ENCODE measurements at places on chromosomes 11 and 22.

- no peak for DNase-seq
Observed at GRCh38 chr11:94089341-94089740, 39.3 kb upstream of the PANX1 start.

- DNase-seq, result peak; percentile 63
Observed at GRCh38 chr11:86183694-86184093, 60.9 kb upstream of the EED start.

GRCh38 chr22:47063071-47063509, 300.6 kb downstream of the TBC1D22A start:
- DNase-seq, result no peak

- no peak for DNase-seq
Observed at GRCh38 chr11:132242632-132243031, 872.2 kb downstream of the NTM start.

DNA sequence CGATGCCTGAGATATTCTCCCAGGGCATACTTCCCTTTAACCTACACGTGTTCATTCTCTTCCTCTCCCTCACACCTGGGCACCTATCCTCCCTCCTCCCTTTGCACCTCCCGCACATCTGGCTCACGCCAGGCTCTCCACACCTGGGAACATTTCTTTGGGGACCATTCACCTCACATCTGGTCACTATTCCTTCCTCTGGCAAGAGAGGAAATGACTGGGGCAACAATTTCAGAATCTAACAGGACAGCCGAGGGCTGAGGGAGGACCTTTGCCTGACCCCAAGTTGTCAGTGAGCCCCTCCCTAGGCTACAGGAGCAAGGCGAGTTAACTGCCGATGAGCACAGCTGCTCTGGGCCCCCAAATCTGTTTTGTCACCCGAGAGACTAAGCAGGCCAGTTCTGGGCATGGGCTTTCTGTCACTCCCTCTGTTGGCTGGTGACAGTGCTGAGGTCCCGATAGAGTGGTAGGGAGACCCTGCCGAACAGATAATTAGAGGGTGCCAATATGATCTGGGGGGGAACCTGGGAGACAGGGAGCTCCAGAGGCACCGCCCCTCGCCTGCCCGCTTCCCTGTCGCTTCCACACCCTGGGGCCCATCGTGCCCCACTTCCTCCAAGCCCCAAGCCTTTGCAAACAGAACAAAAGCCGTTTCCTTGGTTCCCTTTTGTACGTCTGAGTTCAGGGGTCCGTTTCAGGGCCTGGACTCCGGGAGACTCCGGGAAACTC, 45.6 kb downstream of the EIF3F start:
- no peak for DNase-seq

DNA sequence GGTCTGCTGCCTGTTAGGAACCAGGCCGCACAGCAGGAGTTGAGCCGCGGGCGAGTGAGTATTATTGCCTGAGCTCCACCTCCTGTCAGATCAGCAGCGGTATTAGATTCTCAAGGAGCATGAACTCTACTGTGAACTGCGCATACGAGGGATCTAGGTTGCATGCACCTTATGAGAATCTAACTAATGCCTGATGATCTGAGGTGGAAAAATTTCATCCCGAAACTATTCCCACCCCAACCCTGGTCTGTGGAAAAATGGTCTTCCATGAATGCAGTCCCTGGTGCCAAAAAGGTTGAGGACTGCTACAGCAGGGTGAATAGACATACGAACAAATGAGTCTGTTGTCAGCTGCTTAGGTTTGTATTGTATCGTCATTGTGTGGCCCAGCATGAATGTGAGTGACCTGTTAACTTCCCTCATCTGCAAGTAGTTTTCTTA, 29.8 kb downstream of the RNF141 start:
- no peak for DNase-seq

- peak; percentile 40 for DNase-seq
Observed at GRCh38 chr11:67022341-67022933, 497 bp upstream of the SYT12 start.

GRCh38 chr11:65571940-65572339, 398 bp upstream of the FAM89B start:
- no peak for DNase-seq

DNA sequence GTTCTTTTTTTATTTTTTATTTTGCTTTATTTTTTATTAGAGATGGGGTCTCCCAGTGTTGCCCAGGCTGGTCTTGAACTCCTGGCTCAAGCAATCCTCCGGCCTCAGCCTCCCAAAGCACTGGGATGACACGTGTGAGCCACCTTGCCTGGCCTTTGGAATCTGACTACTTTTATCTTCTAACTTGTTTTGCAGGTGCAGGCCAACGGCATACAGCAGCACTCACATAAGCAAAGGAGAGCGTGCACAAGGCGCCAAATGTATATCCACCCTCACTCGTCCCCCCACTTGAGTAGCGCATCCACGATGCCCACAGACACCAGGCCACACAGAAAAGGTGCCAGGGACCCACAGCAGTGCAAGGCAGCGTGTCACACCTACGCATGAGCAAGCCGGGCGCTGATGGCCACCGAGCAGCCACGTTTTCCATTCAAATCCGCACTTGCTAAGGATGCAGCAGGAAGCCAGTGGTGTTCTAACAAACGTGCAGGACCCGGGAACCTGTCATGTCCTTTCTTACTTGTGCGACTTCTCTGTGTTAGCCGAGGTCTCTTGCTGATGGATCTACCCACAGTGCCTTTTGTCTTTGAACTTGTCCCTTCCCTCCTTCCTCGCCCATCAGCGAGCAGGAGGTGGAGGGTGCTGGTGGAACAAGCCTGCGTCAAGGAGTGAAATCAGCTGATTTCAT, 5.9 kb downstream of the ASCL2 start:
- no peak for DNase-seq

DNA sequence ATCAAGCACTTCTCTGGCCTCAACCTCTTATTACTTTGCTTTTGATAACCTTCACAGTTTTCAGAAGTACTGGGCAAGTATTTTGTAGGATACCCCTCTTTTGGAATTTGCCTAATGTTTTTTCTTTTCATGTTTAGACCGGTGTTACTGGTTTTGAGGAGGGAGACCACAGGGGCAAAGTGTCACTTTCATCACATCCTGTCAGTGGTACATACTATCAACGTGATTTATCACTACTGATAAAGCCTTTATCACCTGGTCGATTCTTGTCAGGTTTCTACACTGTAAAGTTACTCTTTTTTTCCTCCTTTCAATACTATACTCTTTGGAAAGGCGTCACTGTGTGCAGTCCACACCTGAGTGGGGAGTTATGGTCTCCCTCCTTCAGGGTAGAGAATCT, 26.7 kb downstream of the QSER1 start:
- no peak for DNase-seq

DNA sequence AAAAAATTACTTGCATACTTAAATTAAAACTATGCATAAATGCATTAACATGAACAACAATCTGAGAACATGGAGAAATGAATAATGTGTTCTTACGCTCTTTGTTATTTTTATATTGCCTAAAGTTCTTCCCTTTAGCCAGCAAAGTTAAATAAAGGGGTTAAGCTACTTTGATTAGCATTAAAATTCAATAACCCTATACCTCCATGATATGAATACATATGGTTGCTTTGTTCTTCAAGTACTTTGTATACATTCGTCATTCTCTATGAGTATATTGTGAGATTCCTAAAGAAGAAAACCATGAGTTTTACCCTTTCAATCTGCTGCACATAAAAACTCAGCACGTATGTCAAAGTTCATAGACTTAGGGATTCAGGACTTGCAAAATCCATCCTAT, 578.3 kb downstream of the DLG2 start:
- DNase-seq, result no peak

DNA sequence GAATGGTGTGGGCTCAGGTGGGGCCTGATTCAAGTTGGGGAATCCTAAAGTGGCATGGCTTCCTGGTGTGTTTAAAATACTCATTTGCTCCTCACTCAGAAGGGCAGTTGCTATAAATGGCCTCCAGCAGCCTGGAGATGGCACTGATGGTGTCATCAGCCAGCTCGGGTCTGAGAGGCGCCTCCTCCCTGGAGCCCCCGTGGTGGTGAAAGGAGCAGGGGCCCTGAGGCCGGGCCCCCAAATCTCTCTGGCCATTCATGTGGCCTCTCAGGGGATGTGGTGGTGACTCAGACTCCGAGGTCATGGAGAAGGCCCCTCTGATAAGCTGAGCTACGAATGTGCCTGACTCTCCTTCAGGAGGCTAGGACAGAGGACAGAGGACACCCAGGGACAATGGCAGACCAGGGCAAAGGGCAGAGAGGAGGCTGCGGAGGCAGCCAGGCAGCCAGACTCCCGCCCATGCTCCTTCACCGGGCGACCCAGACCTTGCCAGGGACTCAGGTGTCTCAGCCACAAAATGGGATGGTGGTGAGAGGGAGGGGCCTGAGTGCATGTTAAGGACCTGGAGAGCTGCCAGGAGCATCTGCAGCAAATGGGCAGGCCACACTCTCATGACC, 129.2 kb downstream of the CTTN start:
- no peak for DNase-seq

DNA sequence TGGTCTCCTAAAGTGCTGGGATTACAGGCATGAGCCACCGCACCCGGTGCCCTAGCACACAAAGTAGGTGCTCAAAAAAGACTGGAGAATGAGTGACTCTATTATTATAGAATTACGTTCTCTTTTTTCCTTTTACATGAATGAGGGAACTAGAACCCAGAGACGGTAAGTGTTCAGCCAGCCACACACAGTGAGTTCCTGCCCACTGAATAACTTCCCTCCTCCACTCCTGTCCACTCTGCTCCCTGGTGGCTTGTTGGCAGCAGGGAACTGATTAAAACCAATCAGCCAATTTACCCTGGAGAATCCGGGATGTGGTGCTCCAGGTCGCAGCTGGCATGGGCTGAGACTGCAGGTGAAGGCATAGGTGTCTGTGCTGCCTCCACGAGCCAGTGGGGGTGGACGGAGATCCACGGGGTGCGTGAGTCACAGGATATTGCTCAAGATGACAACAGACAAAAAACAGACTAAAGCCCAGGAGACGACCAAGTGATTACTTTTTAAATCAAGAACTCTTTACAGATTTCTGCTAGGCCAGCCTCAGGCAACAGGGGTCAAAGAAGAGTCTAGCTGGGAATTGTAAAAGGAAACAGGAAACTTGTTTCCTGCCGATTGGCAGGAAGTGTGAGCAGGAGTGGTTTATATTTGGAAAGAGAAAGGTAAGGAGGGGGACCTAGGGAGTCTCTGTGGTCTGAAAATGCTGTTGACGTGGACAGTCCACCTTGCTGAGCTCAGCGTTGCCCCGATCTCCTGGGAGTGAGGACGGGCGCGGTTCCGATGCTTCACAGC, 95.2 kb upstream of the TP53I11 start:
- peak; percentile 39 for DNase-seq

DNA sequence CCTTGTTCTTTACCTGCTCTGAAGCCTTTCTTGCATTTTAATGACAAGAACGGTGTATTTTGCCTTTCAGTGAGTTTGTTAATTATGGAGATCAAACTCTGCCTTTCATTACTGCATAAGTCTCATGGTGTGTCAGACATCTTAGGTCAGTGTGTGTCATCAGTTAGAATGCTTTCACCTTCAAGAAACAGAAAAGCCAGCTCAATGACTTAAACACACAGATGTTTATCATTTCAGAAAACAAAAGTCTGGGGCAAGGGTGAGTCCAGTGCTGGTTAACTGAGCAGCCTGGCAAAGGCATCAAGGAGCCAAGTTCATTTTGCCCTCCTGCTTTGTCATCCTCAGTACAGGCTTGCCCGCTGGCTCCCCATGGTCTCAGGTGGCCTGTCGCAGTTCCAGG, 54.5 kb downstream of the PACS1 start:
- DNase-seq, result no peak

- no peak for DNase-seq
Observed at GRCh38 chr11:86135319-86135714, 66.4 kb upstream of the PICALM start.

DNA sequence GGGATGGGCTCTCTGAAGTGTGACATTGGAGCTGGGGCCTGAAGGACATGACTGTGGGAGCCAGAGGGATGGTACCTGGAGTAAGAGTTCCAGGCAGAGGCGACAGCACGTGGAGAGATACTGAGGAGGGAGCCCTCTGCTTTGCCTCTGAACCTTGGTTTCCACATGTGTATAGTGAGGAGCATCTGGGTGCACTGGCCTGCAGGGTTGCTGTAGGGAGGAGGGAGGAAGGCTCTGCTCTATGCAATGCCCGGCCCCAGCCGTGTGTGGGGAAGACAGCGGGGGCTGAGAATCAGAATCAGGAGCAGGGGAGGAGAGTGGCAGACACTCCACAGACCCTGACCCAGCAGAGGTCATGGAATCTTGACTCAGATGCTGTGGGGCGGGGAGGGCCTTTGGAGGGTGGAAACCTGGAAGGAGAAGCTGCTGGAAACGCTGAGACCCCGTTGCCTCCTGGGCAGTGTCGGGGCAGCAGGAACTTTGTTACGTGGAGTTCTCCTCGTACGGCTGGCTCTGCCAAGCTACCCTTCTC, 4.0 kb downstream of the SCYL1 start:
- DNase-seq, result no peak

- DNase-seq, result peak; percentile 58
Observed at GRCh38 chr11:108966206-108966605, 301.3 kb downstream of the DDX10 start.

- DNase-seq, result peak; percentile 32
Observed at GRCh38 chr11:86592047-86592591, 80.3 kb downstream of the ME3 start.

DNA sequence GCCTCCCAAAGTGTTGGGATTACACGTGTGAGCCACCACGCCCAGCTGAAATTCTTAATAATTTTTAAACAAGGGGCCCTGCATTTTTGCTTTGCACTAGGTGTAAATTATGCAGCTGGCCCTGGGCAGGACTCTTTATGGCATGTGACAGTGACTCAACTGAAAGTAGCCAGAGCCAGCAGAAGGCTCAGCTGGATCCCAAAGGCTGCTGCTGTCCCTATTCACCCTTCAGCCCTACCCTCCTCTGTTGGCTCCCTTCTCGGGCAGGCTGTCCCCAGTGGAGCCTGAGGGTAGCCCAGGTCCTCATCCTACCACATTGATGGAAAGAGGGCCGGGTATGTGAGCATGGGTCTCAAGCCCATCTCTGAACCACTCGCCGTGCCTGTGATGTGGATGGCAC, 45.6 kb downstream of the CD82 start:
- DNase-seq, result no peak

- DNase-seq, result no peak
Observed at GRCh38 chr11:46342239-46342638, 5.0 kb upstream of the DGKZ start.

- DNase-seq, result no peak
Observed at GRCh38 chr11:36488096-36488495, 22.0 kb downstream of the TRAF6 start.

GRCh38 chr22:49956418-49956770, 4.2 kb upstream of the PIM3 start:
- DNase-seq, result no peak

GRCh38 chr11:45704635-45705034, 39.2 kb upstream of the CHST1 start:
- DNase-seq, result no peak
